ENCODE measurements at places on chromosomes 3 and 15. TPM values are rescaled to one million over a fixed set of nuclear protein-coding genes. Genes with fewer than 3 reads are reported as not detected.

DNA sequence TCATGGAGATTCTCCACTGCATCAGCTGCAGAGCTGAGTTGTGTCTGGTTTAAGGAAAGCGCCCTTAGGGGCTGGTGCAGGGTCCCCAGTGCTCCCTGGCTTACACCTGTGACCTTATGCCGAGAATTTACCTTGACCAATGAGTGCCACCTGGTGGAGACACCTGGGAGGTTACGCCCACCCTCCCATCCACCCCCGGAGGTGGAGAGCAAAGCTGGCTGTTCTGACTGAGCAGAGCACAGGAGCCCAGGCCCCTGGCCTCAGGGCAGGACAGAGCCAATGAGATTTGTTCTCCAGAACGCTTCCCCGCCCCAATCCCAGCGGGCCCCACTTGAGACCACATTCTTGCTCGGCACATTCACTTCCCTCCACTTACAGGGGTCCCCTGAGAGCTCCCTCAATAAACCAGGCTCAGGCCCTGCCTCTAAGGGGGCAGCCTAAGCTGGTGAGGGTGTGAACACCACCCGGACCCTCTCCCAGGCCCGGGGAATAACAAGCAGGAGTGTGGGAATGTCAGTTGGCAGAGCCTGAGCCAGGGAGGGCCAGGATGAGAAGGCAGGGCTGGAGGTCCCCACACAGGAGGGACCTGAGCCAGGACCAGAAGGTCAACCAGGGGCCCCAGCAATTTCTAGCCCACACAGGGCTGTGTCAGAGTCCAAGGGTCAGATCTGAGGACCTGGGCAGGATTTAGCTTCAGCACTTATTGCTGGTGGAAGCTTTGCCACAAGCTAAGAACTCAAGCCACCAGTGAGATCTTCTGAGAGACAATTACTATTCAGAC, 117.1 kb downstream of the TPRA1 start:
- peaks cover 11% of the 10 kb centered on the region for H3K36me3 ChIP-seq
- DNase-seq = peak; percentile 30
- no peak overlapping the region for H3K27ac ChIP-seq
- no peak overlapping the region for H3K4me3 ChIP-seq
- H3K4me1 ChIP-seq = no peaks in the 10 kb centered on the region
- H3K27me3 ChIP-seq = peaks cover 2% of the 10 kb centered on the region

FBN1 gene
- total RNA-seq = 12.6 TPM

DNA sequence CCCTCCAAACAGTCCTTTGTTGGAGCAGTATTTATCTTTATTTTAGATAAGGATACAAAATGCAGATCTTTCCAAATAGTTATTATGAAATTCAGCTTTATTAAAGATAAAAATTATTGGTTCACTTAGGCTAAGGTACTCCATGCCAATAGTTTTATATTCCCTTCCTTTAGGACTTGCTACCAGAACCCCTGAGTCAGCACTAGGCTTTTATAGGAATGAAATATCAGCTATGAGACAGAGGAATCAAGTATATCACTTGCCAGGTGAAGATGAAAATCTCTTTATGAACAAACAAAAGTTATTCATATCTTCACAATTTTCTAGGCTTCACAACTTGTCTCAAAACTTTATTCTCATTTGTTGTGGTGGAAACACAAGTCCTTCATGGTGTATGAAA, 221.5 kb downstream of the POLQ start:
- H3K27me3 ChIP-seq = no peaks in the 10 kb centered on the region
- no peak for DNase-seq
- no peaks in the 10 kb centered on the region for H3K36me3 ChIP-seq
- H3K4me3 ChIP-seq = no peak overlapping the region
- H3K4me1 ChIP-seq = no peaks in the 10 kb centered on the region

PARP15 gene
- total RNA-seq = 0.29 TPM

GRCh38 chr15:70213794-70214193, 116.1 kb upstream of the TLE3 start:
- H3K4me1 ChIP-seq = peaks cover 5% of the 10 kb centered on the region
- DNase-seq = no peak
- peaks cover 4% of the 10 kb centered on the region for H3K36me3 ChIP-seq
- no peak overlapping the region for H3K4me3 ChIP-seq

- H3K27ac ChIP-seq = no peak overlapping the region
- peaks cover 8% of the 10 kb centered on the region for H3K36me3 ChIP-seq
- no peak overlapping the region for H3K4me3 ChIP-seq
- peaks cover 6% of the 10 kb centered on the region for H3K4me1 ChIP-seq
Observed at GRCh38 chr3:127206611-127207516, 13.9 kb downstream of the PRR23E start.

NANOGP8 gene
- 0.86 TPM for total RNA-seq

GRCh38 chr15:83837945-83838571, 184.1 kb downstream of the ADAMTSL3 start:
- no peak overlapping the region for H3K27ac ChIP-seq
- no peak overlapping the region for H3K4me3 ChIP-seq
- H3K4me1 ChIP-seq = no peaks in the 10 kb centered on the region
- no peaks in the 10 kb centered on the region for H3K36me3 ChIP-seq
- peak; percentile 69 for DNase-seq

GRCh38 chr15:66937588-66937987, 127.8 kb upstream of the SMAD3 start:
- peaks cover 3% of the 10 kb centered on the region for H3K27me3 ChIP-seq
- H3K27ac ChIP-seq = no peak overlapping the region
- peaks cover 4% of the 10 kb centered on the region for H3K36me3 ChIP-seq
- DNase-seq = no peak

- peaks cover 7% of the 10 kb centered on the region for H3K36me3 ChIP-seq
- DNase-seq = no peak
- H3K4me1 ChIP-seq = no peaks in the 10 kb centered on the region
- H3K4me3 ChIP-seq = no peak overlapping the region
Observed at GRCh38 chr3:113140876-113141275, 70.5 kb upstream of the BOC start.

GRCh38 chr3:106826791-106827311, 550.4 kb upstream of the CCDC54 start:
- peaks cover 11% of the 10 kb centered on the region for H3K4me1 ChIP-seq
- no peak overlapping the region for H3K27ac ChIP-seq
- H3K27me3 ChIP-seq = no peaks in the 10 kb centered on the region
